ENCODE measurements at places on chromosomes 11 and 22.

DNA sequence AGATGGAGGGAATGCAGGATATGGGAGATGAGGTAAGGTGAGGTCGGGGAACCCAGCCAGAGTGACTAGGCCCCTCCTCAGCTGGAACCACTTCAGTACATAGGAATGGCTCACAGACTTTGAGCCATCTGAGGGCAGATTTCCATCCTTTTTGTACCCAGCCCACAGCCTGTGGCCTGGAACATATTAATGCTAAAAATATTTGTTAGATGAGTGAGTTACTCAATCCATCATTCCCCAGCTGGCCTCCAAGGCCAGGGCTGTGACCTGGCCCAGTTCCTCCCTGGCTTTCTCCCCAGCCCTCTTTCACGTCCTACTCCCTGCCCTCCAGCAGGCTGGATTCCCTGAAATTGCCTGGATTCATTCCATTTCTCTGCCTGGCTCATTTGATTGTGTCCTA, 57.2 kb upstream of the PRDM11 start:
- DNase-seq: peak; percentile 92

DNA sequence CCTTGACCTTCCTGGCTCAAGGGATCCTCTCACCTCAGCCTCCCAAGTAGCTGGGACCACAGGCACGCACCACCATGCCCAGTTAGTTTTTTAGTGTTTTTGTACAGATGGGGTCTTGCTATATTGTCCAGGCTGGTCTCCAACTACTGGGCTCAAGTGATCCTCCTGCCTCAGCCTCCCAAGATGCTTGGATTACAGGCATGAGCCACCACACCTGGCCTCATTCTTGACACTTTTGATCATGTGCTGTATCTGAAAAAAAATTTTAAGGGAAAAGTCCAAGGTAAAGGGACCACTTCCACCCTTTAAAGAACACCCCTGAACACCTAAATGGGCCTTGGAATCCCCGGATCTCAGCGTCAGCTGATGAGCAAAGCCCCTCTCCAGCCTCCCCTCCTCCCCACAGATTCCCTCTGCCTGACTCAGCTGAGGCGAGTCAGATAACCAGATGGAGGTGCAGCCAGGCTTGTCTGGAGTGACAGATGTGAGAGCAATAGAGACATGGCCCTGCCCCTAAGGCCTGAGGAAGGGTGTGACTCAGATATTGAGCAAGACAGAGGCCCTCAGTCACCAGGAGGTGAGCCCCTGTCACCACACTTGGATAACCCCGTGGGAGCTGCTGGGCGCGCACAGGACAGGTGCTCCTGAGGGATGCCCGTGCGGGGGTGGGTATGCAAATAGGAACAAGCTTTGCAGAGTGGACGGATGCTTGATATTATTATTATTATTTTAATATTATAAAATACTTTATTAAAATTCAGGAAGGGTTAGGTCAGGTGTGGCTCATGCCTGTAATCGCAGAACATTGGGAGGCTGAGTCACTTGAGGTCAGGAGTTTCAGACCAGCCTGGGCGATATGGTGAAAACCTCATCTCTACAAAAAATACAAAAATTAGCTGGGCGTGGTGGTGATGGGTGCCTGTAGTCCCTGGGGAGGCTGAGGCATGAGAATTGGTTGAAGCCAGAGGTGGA, 5.0 kb upstream of the CCDC88B start:
- DNase-seq: no peak

DNA sequence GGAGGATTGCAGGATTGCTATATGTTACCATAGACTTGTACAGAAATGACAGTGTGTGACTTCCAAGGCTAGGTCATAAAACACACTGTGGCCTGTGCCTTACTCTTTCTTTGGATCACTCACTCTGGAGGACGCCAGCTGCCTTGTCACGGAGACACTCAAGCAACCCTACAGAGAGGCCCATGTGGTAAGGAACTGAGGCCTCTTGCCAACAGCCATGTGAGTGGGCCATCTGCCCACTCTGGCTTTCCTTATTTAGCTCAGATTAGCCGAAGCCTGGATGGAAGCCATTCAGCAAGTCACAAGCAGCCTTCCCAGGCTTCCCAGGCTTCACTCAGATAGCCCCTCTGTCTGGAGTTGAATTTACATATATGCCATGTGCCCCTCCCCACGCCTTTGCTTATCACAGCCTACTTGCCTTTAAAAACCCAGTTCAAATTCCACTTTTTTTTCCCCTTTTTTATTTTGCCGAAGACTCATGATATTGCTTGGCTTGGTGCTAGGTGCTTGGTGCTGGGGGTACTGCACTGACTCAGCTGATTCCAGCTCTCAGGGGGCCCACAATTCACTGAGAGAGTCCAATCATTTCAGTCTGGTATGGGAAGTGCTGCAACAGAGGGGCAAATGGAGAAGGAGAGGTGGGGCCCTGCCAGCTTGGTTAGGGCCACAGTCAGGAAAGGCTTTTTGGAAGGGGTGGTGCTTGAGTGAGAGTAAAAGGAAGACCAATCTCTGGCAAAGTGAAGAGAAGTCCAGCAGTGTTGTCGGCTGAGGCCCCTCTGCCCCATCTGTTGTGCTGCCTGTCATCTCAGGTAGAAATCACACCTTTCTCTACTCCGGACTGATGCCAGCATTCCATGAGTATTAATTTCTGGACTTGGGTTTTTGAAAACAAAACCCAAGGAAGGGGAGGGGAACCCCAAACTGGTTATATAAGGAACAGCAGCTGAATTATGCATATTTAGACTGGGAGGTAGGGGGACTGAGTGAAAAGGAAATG, 14.5 kb upstream of the P4HA3 start:
- DNase-seq: peak; percentile 94

GRCh38 chr11:60130496-60130895, 42.0 kb downstream of the MS4A2 start:
- DNase-seq: no peak

GRCh38 chr22:19169002-19169946, 9.3 kb downstream of the SLC25A1 start:
- no peak for DNase-seq

DNA sequence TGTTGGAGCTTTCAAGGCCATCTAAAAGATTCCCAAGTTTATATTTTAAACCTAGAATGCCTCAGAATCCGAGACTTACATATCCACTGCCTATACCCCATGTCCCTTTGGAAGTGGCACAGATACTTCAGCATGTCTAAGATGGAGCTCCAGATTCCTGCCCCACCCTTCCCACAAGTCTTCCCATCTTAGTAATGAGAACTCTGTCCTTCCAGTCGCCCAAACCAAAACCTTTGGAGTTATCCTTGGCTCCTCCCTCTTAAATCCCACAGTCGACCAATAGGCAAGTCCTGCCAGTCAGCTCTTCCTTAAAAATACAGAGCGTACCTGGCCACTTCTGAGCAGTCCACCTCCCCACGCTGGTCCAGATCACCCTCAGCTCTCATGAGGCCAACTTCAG, 4.3 kb downstream of the POLD4 start:
- no peak for DNase-seq

GRCh38 chr11:59184691-59185339, 12.9 kb downstream of the DTX4 start:
- no peak for DNase-seq

GRCh38 chr11:75938543-75938942, 123.5 kb downstream of the UVRAG start:
- no peak for DNase-seq

Data from right cardiac atrium (tissue), 5 donors.